ENCODE measurements at places on chromosomes 3 and 15.
A peak's percentile ranks its signal among the peaks of the same experiment; 100 is the strongest.

- peak; percentile 75 for DNase-seq
These were observed 13.1 kb upstream of the LRRC2 start for GRCh38 chr3:46578973-46579755.

GRCh38 chr3:159548675-159549335 lies 439.8 kb upstream of the IL12A start:
- DNase-seq: no peak

GRCh38 chr15:40843885-40844695 lies at the start of gene SPINT1:
Gene SPINT1 (plus strand): TSS chr15:40844048. CDS start chr15:40844555, 507 bp downstream.
- no peak for DNase-seq

- no peak for DNase-seq
These were observed 227.7 kb upstream of the TPRG1 start for GRCh38 chr3:188944108-188944507.

- no peak for DNase-seq
These were observed 414.7 kb upstream of the NAALADL2 start for GRCh38 chr3:174444391-174444790.

- DNase-seq: no peak
These were observed 39.9 kb downstream of the FEM1B start for GRCh38 chr15:68317281-68318007.

DNA sequence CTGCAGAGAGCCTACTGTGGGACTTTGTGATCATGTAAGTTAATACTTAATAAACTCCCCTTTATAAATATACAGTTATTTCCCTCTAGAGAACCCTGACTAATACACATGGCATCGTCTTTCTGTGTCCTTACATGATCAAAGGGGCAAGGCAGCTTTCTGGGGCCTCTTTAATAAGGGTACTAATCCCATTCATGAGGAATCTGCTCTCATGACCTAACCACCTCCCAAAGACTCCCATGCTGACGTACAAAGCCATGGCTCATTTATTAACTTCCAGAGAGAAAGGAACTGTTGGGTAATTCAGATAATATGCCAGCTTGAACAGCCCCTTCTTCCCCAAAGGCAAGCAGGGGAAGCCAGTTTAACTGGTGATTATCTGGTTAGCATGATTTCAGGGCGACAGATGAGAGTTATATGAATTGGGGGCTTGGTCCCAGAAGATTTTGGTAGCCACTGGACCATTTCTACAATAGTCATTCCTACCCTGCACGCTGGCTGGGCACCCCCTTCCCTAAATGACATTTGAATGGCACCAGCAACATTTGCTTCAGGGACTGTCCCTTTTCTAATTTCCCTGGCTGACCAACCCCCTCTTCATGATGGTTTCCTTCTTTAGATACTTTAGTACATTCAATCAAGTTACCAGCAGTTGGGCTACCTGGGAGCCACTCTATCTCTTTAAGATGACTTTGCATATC lies 83.6 kb upstream of the C3orf80 start:
- DNase-seq: no peak

GRCh38 chr15:51737522-51738305 lies at the start of gene LYSMD2:
Gene LYSMD2 (minus strand): TSS chr15:51737655. CDS start chr15:51737622, 33 bp downstream.
- no peak for DNase-seq

GRCh38 chr3:56357266-56357665 lies 111.0 kb downstream of the ERC2 start:
- no peak for DNase-seq

GRCh38 chr3:2375376-2375775 lies 276.7 kb downstream of the CNTN4 start:
- no peak for DNase-seq

Data from NCI-H2029 treated with DMSO at 0.1 percent for 48 hours (cell line).